ENCODE measurements at places on chromosomes 12 and 14.
A peak's percentile ranks its signal among the peaks of the same experiment; 100 is the strongest.

DNA sequence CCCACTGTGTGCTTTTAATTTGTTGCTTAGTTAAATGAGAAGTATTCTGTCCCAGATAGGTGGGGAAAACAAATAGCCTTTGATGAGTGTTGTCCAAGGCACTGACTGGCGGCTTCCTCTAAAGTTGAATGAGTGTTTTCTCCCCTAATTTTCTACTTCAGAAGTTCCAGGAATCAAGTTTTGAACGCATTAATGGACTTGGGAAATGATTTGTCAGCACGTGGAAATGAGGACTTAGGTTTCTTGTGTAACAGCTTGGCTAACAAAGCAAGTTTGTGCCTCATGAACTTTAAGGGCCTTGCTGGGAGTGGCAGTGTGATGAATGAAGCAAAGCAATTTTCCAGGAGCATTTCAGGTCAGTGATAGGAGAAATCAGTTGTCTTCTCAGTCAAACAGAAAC, 56.9 kb downstream of the LIN52 start:
- no peak for DNase-seq

GRCh38 chr14:31024577-31025366, 677 bp upstream of the AP4S1 start:
- no peak for DNase-seq

- no peak for DNase-seq
Observed at GRCh38 chr12:131740626-131741025, 29.7 kb downstream of the SFSWAP start.

- DNase-seq, result no peak
Observed at GRCh38 chr12:77999074-77999715, 168.5 kb downstream of the NAV3 start.

DNA sequence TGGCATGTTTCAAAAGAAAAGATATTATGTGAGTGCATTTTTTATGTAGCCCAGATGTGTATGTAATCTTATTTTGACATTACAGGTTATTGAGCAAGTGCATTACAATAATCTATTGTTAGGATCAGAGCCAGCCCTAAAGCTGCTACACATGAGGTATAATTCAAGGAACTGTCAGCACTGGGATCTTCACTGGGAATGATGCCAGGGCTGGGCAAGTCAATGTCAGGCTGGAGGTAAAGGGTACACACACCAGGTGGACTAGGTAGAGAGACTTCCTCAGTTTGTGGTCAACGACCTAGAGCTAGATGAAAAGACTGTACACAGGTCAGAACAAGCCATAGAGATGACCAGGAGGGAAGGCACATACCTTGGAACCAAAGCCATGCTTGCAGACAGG, 15.4 kb downstream of the TRIM9 start:
- no peak for DNase-seq

GRCh38 chr12:29350080-29350479, 30.9 kb downstream of the ERGIC2 start:
- no peak for DNase-seq

DNA sequence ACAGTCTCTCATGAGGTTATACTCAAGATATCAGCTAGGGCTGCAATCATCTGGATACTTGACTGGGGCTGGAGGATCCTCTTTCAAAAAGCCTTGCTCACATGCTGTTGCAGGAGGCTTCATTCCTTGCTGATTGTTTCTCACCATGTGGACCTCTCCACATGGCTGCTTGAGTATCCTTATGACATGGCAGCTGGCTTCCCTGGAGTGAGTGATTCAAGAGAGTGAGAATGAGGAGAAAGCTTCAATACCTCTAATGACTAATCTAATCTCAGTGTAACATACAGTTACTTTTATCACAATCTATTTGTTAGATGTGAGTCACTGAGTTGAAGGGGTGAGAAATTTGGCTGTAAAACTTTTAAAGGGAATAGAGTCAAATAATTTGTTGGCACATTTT, 14.4 kb upstream of the SDR39U1 start:
- peak; percentile 45 for DNase-seq

DNA sequence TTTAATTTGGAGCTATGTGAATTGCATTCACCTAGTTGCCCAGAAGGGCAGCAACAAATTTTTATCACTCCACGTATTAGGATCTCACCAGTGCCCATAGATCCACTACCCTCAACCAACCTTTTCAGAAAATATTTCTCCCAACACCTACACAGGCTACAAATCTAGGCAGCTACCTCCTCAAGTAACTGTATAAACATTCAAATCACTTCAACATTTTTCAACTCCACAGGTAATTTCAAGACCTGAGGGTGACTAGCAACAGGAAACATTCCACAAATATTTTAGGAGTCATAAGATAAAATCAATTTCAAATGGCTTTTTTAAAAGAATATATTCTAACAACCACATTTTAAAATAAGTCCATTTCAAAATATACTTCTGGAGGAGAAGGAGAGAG, 12.9 kb downstream of the PHLDA1 start:
- DNase-seq, result no peak

GRCh38 chr14:99192028-99192621, 79.9 kb downstream of the BCL11B start:
- DNase-seq, result no peak

- no peak for DNase-seq
Observed at GRCh38 chr12:66859751-66860440, 181.0 kb upstream of the GRIP1 start.

- peak; percentile 87 for DNase-seq
Observed at GRCh38 chr14:73743431-73743931, 29.3 kb upstream of the PNMA1 start.

DNA sequence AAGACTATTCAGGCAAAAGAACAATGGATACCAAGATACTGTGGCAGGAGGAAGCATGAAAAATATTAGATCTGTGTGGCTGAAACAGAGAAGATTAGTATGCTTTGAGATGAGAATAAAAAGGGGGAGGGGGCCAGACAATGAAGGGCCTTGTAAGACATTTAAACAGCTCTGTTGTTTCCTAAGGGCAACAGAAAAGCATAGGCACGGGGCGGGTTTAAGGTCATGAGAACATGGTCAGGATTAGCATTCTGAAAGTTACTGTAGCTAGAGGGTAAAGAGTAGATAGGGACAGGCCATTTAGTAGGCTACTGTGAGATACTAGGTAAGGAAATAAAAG, 18.6 kb downstream of the INTS13 start:
- no peak for DNase-seq
